ENCODE measurements at places on chromosomes 3 and 15.
A peak's percentile ranks its signal among the peaks of the same experiment; 100 is the strongest.

DNA sequence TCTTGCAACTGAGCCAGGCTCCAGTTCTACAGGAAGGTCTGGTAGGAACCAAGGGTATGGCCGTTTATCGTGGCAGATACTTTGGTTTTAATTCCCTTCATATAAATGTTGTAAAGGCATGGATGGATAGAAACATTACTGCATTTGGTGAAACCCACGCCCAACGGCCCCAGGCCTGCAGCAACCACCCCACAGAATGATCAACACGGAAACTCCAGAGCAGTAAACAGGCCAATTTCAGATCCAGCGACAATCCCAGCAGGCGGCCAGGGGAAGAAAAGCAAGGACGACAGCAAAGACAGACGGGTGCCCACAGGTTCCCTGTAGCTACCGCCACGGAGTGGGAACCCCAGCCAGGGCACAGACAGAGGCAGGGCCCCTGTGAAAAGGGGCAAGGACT lies 32.6 kb upstream of the PCSK6 start:
- DNase-seq = no peak

- DNase-seq = no peak
Measured at GRCh38 chr3:132445817-132446216, 28.5 kb downstream of the DNAJC13 start.

GRCh38 chr3:18127174-18127858 lies 297.8 kb downstream of the SATB1 start:
- no peak for DNase-seq

GRCh38 chr3:41159588-41160189 lies 39.6 kb upstream of the CTNNB1 start:
- no peak for DNase-seq

GRCh38 chr3:39109086-39109485 lies 1.6 kb downstream of the TTC21A start:
- DNase-seq = no peak

GRCh38 chr3:36548712-36549111 lies 168.4 kb downstream of the STAC start:
- DNase-seq = no peak

DNA sequence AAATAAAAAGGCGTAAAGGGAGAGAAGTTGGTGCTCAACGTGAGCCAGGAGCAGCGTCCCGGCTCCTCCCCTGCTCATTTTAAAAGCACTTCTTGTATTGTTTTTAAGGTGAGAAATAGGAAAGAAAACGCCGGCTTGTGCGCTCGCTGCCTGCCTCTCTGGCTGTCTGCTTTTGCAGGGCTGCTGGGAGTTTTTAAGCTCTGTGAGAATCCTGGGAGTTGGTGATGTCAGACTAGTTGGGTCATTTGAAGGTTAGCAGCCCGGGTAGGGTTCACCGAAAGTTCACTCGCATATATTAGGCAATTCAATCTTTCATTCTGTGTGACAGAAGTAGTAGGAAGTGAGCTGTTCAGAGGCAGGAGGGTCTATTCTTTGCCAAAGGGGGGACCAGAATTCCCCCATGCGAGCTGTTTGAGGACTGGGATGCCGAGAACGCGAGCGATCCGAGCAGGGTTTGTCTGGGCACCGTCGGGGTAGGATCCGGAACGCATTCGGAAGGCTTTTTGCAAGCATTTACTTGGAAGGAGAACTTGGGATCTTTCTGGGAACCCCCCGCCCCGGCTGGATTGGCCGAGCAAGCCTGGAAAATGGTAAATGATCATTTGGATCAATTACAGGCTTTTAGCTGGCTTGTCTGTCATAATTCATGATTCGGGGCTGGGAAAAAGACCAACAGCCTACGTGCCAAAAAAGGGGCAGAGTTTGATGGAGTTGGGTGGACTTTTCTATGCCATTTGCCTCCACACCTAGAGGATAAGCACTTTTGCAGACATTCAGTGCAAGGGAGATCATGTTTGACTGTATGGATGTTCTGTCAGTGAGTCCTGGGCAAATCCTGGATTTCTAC lies at the start of gene RARB:
RARB (plus strand) TSS at position 322 of the 847 bp plus-strand sequence; CDS start at position 791, 469 bp downstream.
- DNase-seq = peak; percentile 13

- DNase-seq = no peak
Measured at GRCh38 chr15:43067717-43068461, 37.9 kb downstream of the UBR1 start.

- DNase-seq = peak; percentile 7
Measured at GRCh38 chr3:65672871-65673815, 365.6 kb downstream of the MAGI1 start.

DNA sequence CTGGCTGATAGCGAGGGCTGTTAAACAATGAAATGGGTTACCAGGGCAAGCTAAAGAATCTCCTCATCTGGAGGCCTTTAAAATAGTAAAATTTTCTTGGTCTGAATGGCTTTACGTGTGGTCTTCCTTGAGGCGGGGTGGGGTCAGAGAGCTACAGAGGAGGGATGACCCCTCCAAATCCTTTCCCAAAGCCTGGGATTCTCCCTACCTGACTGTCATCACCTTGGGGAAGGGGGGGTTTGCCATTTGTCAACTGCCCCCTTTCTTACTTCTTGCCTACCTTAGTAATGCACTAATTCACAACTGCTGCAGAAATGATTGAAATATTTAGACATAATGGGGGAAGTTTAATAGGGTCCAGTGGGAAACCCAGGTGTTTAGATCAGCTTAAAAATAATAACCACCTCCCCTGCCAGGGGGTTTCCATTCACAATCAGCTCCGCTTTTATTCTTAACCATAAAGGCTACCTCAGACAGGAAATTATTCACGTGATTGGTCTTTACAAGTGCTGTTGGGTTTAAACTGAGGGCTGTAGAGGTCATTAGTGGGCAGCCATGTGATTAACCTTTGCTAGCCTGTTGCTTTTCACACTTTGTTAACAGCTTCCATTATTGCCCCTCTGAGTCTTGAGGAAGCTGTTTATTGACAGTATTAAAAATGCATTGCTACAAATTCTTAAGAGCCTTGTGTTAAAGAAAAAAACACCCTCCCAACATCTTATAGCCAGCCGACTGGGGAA lies 276.5 kb upstream of the ATP11B start:
- DNase-seq = no peak

Measured in DMS79 treated with DMSO at 0.1 percent for 48 hours (cell line).